ENCODE measurements at places on chromosomes 3 and 15.
A peak's percentile ranks its signal among the peaks of the same experiment; 100 is the strongest.

DNA sequence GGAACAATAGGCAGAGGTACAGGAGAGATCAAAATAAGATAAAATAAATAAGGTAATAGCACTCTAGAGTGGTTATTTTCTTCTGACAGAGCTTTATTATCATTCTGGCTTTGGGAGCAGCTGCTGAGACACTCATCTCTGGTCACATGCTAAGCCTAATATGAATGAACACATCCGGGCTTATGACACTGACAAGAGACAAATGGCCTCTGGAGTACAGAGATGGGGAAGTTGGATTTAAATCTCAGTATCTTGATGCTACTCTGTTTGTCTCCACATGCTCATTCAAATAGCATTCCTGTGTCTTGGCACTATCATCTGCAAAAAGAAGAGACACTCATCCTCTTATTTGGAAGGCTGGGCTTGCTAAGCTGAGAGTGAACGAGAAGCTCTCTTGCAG is 55.6 kb downstream of the TMEM45A start:
- no peak for DNase-seq

- no peak for DNase-seq
These were observed 544 bp upstream of the GATM start for GRCh38 chr15:45378913-45379262.

DNA sequence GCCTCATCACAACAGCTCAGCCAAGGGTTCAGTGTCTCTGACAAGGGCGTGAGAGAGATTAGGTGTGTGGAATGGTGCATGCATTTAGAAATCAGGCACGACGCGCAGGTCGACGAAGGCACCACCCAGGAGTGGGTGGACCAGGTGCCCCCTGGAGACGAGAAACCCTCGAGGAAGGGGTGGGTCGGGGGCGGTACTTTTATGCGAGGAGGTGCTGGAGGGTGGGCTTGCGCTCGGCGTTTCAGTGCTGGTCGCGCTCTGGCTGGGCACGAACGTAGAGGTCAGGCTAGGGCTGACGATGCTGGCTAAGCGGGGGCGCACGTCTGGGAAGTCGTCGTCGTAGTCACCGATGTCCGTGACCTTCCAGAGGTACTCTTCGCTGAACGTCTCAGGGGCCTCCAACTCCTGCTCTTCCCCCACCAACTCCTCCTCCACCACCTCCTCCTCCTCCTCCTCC is 393 bp downstream of the ERICH6 start:
- no peak for DNase-seq

GRCh38 chr3:123540285-123540684 is 44.6 kb downstream of the HACD2 start:
- no peak for DNase-seq

- peak; percentile 73 for DNase-seq
These were observed 20.2 kb downstream of the CGGBP1 start for GRCh38 chr3:88038566-88038965.

DNA sequence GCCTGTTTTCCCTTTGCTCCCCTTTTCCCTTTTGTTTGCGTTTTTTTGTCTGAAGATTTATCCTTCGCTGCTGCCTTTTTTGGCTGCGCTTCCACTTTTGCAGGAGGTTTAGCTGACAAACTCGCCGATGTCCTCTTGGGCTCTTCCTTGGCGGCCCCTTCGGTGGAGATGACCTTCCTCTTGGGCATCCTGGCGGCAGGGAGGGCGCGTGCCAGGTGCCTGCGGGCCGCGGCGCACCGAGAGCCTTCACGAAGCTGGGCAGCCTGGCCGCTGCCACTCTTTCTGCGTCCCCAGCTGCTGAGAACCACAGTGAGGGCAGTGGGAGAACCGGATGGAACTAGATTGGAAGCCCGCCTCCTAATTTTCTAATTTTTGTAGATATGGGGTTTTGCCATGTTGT is 197.1 kb upstream of the C2CD4B start:
- no peak for DNase-seq

- no peak for DNase-seq
These were observed 219.2 kb upstream of the GOLGA6L4 start for GRCh38 chr15:84016371-84016770.

GRCh38 chr15:73125219-73125618 is 73.0 kb downstream of the NEO1 start:
- DNase-seq: no peak

DNA sequence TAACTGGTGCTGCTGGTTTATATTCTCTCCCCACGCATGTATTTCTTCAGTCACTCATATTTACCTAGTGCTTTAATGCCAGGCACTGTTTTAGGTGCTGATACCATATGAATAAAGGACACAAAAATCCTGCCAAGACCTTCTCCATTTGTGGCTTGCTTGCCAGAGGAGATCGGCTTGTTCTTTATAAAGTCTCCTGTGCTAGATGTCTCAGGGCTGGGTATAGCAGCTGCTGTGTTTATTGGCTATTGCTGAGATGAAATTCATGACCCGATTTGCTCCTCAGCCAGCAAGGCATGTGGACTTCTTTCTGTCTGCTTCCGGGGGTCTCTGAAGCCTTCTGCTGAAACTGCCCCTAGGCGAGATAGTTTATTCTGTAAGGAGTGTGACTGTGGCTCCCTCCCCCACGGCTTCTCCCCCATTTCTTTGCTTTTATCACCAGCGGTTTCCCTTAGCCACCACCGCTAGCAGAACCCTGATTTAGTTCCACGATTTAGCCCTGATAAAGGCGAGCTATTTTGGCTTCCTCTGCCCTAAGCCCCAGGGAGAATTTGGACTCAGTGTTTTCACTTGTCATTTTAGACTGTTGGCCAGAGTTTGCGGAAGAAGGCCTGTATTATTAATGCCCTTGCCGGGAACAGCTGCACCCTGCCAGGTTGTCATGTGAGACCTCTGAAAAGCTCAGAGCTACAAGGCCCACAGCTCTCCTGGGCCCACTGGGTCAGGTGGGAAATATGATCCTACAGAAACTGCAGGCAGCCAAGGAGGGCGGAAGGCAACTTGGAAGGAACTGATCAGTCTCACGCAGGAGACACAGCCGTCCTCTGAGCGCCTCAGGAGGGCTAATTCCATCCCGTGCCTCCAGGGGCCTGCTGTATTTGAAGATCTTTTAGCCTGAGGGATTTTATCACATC is 46.8 kb downstream of the ST6GAL1 start:
- no peak for DNase-seq

- peak; percentile 100 for DNase-seq
These were observed 114.1 kb upstream of the GALNT15 start for GRCh38 chr3:16060358-16060852.

DNA sequence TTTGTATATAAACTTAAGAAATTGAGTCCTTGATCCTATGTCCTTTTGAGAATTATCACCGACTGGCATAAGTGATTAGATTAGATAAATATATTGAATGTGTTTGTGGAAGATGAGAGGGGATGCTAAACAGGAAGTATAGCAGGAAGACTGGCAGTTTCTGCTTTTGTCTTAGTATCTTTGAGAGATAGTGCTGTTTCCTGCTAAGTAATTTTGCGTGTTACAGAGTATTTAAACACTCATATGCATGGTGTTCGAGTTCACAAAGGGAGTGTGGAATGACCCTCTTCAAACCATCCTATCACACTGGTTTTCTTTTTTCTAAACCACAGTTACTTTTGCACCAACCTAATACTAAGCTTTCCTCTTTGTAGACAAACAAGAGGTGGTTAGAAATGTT is 106.0 kb downstream of the KLHL25 start:
- no peak for DNase-seq

DNA sequence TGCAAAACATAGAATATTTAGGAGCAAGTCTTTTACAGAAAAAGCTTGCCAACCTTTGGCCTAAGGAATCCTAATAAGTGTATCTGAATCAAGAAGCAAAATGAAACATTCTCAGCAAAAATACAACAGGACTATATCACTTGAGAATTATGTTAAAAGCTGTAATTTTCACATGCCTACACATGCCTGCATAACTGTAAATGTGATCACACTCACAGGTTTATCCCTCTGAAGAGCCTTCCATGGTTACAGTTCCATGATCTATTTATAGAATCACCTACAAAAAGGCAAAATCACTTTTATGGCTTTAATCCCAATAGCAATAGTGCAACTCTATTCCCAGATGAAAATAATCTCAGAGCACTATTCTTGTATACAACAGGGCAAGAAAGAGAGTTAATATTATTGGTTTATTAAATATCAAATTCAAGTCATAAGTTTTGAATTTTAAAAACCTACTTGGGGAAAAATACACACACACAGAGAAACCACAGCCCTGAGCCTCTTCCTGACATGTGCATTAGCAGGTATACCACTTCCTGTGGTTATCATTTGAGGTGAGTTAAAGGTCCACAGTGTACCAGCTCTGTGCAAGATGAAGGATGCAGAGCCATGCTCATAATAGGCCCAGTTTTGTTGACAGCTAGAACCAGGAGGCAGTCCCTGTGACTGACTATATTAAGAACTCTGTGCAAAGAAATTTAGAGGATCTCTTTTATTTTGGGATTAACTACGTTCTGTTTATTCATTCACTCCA is 252.5 kb upstream of the TGFBR2 start:
- DNase-seq: no peak

DNA sequence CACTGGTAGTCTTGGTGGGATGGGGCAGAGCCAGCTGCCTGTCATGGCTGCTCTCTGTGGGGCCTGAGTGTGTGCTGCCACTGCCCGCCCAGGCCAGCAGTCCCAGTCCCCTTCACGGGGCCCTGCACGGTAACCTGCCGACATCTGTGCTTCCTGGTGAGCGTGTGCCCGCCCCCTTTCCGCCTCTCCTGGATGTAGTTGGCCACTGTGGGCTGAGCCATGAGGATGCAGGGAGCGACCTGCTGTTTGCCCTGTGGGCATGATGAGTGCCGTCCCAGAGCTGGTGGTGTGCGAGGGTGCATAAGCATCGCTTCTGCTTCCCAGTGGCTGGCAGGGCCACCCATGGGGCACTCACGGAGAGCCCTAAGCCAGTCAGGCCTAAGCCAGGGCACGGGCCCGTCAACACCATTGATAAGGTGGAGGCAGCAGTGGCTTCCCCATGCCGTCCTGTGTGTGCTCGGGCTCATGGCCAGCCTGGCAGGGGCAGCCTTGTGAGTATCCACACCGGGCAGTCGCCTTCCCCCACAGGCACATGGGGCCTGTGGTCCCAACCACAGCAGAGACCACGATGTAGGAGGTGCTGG is 14.6 kb downstream of the PLXNA1 start:
- no peak for DNase-seq

DNA sequence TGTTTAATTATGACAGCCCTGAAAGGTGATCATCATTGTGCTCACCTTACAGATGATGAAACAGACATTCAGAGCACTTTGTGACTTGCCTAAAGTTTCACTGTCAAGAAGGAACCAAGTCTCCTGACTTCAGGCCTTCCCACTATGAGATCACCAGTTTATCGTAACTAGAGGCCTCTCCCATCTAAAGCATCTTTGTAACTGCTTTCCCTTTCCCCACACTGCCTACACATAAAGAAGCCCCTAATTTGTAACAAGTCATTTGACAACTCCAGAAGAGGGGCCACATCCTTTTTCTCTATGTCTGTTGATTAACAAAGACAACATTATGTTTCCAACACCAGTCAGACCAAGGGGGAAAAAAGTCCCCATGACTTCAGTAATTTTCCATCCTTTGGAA is 1.1 kb downstream of the KLHL6 start:
- DNase-seq: no peak

GRCh38 chr3:179972881-179973423 is 63.8 kb downstream of the PEX5L start:
- no peak for DNase-seq
